ENCODE measurements at places on chromosomes 1 and 21.
A peak's percentile ranks its signal among the peaks of the same experiment; 100 is the strongest.

DNA sequence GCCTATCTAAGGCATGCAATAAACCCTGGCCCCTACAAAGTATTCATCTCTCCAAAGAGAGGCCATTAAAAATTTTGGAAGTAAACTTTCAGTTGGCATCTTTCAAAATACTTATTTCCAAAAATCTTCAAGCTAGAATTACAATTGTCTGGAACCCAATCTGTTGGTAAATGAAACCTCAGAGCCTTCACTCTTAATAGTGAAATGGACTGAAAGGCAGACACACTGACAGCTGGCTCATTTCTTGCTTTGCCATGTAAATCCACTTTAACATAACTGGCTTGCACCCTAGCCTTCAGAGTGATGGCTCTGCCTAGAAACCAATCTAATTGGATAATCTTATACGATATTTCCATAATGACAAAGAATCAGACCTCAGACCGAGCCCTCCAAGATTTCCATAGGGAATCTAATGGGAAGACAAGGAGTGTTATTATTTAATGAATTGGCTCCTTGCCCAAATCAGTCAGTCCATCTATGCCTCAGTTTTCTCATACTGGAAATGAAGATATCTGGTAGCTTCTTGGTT is 9.2 kb upstream of the PALMD start:
- ATAC-seq, result no peak

- ATAC-seq, result peak; percentile 20
Observed at GRCh38 chr1:244210884-244211558, 159.9 kb downstream of the ZBTB18 start.

- ATAC-seq, result no peak
Observed at GRCh38 chr1:6891781-6892579, 106.7 kb downstream of the CAMTA1 start.

DNA sequence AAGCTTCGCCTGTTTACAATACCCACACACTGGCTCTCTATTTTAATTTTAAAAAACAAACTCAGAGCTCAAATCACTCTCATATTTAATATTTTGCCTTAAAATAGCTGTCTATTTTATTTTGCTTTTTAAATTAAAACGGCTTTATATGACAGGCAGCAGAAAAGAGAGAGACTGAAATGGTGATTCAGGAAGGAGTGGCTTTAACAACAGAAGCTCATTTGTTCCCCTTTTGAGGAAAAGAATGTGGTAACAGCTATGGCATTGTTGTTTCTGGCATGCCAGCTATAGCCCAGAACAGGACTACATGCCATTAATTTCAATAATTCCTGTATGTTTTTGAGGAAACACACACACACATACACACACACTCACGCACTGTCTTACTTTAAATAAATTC is 234.2 kb upstream of the PTBP2 start:
- no peak for ATAC-seq

DNA sequence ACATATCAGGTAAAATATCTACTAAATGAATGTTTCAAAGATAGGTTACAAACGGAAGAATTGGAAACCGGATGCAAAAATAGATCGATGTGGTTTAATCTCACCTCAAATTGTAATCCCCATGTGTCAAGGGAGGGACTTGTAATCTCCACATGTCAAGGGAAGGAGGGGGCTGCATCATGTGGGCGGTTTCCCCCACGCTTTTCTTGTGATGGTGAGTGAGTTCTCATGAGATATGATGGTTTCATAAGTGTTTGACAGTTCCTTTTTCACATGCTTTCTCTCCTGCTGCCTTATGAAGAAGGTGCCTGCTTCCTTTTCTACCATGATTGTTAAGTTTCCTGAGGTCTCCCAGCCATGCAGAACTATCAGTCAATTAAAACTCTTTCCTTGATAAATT is 408.7 kb upstream of the TMPRSS15 start:
- ATAC-seq, result no peak

DNA sequence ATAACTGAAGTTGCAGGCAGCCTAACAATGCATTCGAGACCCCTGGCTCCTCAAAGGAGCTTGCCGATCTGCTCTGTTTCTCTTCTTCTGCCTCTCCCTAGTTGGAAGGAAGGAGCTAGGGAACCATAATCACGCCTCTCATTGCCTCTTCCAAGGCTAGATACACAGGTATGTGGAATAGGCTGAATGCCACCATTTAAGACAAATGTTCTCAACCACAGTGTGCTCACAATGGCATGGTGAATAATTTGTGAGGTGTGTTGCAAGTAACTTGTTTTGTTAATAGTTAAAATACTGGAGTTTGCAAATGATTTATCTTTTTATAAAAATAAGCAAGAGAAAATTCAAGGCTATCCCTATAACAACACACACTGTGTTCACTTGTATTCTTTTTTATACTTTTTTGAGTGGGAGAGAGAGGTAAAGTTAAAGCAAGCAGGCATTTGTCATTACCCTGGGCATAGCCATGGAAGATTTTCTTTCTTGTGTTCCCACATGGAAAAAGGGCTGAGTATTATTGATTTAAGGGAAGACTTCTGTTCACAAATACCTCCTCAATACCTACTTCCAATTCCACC is 45.4 kb upstream of the SYT6 start:
- no peak for ATAC-seq

GRCh38 chr1:156226116-156226538 is 13.3 kb downstream of the PMF1 start:
- no peak for ATAC-seq

Data from gastroesophageal sphincter (tissue), 4 donors.